ENCODE measurements at places on chromosomes 16 and 17.

DNA sequence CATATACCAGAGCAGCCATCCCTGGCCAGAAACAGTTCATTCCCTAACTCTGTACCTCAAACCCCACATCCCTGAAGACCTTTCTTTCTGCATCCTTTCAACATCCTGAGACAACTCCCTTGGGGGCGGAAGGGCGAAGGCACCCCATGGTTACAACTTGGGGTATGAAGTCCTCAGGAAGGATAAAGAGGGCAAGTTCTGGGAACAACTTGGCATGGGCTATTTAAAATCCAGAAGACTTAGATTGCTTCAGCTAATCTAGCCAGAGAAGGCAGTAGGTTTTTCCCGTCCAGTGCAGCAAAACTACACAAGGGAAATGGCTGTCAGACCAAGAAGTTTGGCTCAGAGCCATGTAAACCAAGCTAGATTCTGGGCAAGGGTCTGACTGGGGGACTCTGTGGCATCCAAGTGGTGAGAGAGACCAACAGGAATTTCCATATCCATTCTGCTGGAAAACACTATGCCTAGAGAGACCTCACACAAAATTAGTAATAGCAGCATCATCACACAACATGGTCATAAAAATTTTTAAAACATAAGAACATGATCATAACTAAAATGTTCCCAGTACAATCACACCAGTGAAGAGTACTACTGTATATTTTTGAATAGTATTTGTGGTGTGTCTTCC, 113.2 kb downstream of the CDYL2 start:
- DNase-seq: no peak

DNA sequence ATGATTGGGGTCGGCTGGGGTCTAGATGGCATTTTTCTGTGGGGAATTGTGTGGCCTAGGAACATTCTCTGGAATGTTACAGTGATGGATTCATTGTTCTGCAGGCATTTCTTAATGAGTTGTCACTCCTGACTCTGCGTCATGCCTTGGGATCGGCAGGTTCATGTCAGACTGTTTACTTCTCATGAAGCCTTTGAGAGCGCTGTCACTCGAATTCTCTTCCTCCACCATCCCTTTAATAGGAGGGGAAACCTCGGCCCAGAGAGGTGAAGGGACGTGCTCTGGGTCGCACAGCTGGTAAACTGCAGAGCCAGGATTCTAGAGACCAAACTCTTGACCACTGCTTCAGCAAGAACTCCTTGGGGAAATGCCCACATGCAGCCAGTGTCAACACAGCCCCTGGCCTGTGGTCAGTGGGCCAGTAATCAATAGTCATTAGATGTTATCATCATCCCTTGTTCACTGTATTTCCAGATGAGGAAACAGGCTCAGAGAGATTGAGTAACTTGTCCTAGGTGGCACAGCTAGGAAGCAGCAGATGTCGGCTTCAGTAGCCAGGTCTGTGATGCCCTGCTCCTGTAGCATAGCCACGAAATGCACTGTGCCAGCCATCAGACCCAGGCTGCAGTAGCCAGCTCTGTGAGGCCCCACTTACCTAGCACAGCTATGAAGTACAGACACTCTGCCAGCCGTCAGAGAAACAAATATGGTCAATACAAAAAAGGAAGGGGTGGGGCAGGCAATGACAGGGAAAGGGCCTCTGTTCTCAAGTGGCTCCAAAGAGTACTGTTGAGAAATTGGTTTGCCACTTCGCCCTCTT, 259.0 kb downstream of the CPPED1 start:
- DNase-seq: no peak

DNA sequence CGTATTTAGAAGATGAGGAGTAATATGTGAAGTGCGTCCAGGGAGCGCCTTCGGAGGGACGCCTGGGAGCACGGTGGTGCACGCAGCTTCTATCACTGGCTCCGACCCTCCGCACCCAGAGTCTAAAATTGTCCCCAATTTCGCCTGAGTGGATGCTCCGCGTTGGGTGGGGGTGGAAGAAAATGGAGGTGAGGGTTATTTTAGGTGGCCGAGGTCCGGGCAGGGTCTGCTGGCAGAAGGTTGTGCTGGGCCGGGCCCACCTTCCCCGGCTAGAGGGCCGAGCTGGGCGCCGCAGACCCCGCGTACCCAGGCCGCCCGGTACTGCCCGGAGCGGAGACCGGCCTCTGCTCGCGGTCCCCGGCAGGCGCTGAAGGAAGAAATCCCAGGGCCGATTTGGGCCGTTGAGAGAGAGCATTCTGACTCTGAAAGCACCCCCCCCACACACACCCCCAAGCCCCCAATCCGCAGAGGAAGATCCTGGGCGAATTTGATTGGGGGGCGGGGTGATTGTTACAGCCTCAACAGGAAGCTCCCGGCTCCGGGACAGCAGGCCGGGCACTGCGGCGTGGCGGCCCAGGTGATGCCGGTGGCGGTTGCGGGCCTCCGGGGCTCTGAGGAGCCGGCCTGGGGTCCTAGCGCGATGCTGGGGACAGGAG, 3.0 kb downstream of the BAHCC1 start:
- peak; percentile 51 for DNase-seq

GRCh38 chr16:29893553-29893952, 5.8 kb downstream of the SEZ6L2 start:
- DNase-seq: peak; percentile 39

GRCh38 chr17:78976907-78977680, 2.6 kb downstream of the LGALS3BP start:
- no peak for DNase-seq

GRCh38 chr16:24572069-24572468, 32.7 kb downstream of the RBBP6 start:
- no peak for DNase-seq

GRCh38 chr17:74528491-74529199, 2.6 kb downstream of the CD300LB start:
- DNase-seq: peak; percentile 82

GRCh38 chr17:79535728-79536025, 75.2 kb downstream of the RBFOX3 start:
- DNase-seq: no peak

- DNase-seq: no peak
Observed at GRCh38 chr17:8256691-8257090, 7.6 kb downstream of the PFAS start.

- DNase-seq: no peak
Observed at GRCh38 chr17:60914078-60914477, 236.4 kb downstream of the BCAS3 start.

DNA sequence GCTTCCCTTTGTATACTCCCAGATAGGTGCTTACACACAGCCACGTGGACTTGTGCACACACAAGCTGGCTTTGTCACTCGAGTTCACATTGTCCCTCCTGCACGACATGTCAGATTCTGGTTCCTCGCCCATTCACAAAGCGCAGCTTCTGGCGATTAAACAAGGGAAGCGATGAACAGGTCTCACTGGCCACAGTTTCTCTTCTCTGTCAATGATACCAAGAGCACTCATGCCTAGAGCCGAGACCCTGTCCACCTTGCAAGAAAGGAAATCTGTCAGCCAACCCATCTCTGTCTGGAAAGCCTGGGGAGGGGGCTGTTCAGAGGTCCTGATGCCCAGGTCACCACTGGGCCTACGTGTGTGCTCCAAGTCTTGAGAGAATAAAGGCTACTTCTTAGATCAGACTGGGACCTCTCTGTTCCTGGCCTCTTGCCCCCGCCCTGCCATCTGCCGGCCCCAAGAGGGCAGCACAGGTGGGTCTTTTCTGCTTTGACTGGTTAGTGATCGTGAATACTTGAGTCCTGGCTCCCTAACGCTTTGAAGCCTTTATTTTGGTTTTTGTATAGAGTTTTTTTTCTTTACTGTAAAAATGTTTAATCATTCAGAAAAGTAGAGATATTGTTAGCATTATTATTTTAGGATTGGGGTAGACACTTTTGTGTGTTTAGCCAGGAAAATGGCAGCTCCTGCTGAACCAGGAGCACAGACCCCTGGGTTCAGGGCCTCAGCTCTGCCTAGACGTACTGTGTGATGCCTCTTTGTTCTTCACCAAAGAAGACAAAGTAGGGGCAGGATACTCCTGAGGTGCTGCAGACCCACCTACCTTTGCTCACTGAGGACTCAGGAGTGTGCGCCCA, 104.7 kb downstream of the MRM1 start:
- DNase-seq: peak; percentile 89

DNA sequence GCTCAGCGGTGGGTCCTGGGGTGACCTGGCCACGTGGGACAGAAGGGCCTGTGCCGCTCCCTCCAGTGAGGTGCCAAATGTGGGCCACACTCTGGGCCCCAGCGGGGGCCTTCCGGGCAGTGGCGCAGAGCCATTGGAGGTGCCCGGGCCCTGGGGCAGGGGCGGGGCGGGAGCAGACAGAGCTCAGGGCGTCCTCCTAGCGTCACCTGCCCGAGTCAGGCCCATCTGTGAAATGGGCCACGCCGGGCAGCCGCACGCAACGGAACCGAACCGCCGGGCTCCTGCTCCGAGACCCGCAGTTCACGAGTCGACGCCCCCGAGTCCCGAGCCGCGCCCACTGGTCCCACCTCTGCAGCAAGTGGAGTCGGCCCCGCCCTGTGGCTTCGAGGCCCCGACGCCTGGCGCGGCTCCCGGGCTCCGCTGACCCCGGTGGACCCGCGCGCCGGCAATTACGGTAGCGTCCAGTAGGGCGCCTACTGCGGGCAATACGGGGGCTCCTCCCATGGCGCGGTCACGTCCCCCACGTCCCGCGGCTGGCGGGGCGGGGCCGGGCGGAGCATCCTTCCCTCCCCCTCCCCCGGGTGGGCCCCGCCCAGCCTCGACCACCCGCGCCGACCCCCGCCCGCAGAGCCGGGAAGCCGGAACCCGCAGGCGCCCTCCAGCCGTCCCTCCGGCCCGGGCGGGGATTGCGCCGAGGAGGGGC, 1.9 kb downstream of the SLC16A3 start:
- DNase-seq: peak; percentile 92

DNA sequence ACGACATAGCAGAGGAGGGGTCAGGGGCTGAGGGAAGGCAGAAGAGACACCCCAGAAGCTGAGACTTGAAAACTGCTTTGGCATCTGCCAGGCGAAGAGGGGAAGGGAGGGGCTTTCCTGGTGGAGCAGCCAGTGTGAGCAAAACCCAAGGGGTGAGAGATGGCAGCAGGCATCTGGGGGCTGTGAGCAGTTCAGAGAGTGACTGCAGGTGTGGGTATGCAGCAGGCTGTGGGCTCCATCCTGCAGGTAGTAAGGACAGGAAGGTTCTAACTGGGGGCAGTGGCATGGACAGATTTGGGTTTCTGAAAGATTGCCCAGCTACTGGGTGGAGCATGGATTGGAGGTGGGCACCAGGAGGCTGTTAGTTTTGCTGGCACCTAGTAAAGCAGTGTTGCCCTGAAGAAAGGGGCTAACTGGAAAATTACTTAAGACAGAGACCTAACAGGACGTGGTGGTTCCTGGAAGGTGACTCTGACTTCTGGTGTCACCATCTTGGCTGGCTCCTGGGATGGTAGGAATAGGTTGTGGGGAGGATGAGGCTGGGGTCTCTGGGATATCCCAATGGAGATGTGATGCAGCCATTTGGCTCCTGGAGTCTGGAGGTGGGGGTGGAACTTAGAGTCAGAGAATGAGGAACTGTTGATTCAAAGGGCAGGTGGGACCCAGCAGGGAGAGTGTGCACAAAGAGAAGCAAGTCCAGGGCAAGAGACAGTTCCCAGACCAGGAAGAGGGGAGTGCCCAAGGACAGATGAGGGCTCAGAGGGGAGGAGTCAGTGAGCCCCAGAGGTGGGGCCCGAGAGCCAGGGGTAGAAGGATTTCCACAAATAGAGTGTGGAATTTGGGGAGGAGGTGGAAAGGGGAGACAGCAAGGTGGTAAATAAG, 11.2 kb downstream of the BCL7C start:
- peak; percentile 22 for DNase-seq

GRCh38 chr17:37358098-37358829, 17.5 kb upstream of the C17orf78 start:
- peak; percentile 80 for DNase-seq

DNA sequence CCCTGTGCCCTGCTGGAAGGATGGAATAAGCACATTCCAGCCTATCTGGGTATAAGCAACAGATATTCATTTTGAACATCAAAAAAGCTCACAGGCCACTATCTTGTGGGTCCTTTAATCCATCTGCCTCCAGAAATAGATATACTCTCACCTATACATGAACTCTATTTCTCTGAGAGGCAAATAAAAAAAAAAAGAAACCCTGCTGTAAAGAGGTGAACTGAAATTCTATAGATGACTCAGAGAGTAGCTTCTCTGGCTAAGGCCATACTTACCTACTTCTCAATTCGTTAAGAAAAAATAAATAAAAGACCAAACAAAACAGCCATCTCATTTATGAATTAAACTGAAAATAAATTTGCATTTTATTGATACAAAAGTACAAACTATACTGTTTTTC, 86.3 kb downstream of the DYNLRB2 start:
- DNase-seq: no peak

- DNase-seq: peak; percentile 54
Observed at GRCh38 chr17:61750656-61751055, 112.7 kb downstream of the BRIP1 start.

DNA sequence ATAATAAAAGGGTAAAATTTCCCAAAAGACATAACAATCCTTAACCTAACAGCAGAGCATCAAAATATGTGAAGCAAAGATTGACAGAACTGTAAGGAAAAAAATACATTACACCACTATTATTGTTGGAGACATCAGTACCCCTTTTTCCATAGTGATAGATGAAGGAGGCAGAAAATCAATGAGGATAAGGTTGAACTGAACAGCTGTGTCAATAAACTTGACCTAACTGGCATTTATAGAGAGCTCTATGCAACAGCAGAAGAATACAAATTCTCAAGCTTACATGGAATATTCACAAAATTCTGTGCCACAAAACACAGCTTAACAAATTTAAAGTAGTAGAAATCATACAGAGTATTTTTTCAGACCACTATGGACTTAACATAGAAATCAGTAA, 195.0 kb upstream of the ELAC2 start:
- DNase-seq: no peak

GRCh38 chr17:28225271-28225670, 93.7 kb upstream of the TMEM97 start:
- no peak for DNase-seq

GRCh38 chr17:39170558-39170957, 4.6 kb upstream of the ARL5C start:
- no peak for DNase-seq

DNA sequence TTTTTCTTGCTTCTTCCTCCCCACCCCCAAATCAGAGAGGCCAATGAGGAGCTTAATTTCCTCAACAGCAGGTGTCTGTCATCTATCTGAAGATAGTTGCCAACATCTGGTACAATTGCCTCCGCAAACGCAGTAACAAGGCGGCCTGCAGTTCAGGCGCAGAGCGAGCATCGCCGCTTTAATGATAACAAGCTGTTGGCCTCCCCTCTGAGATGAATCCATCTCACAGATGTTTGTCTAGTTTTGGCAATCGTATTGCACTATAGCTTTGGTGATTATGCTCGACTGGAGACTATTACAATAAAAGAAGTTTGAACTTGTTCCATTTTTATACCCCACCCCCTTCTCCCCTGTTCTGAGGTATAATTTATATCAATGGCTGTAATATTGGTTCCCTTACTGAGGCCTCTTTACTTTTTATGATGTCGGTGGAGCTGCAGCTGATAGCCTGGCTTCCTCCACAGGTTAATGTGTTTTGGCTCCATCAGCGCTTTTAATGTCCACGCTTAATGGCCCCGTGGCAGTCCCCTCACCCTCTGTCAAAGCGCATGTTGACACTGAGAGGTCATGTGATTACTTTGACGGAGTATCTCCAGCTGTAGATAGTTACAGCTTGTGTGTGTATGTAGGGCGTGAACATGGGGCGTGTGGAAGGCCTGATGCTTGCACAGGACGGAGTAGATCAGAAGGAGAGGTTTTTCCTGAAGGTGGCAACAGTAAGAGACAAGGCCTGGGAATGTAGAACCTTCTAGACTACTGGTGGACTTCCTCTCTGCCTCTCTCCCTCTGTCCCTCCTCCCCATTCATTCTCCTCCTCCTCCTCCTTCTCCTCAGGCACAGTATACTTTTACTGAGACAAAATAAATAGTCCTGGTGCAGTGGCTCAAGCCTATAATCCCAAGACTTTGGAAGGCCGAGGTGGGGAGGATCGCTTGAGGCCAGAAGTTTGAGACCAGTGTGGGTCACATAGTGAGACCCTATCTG, 164.7 kb downstream of the MSI2 start:
- peak; percentile 91 for DNase-seq
